ENCODE measurements at places on chromosomes 7 and 10.
A peak's percentile ranks its signal among the peaks of the same experiment; 100 is the strongest.

DNA sequence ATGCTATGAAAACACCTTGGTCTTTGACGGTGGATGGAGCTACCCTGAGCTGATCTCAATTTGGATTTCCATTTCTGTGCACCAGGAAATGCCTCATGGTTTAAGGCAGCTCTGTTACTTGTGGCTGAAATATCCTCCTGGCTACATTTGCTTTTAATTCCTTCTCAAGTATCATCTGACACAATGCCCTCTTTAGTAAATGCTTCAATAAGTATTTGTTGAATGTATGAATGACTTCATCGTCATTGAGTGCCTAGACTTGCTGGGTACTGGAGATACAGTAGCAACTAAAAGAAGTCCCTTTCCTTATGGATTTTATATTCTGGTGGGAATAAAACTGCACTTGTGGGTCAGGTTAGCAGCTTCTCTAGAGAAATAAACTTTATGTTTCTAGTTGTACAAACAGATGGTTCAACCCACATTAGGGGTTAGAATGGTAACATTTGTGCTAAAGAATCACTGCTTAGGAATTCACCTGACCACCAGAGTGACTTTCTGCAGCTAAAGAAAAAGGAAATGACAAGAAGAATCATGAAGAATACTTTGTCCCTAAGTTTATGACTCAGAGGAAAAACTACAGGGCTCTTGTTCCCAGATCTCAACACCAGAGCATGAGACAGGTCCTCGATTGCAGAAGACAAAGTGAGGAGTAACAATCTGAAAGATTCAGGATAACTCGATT is 21.8 kb upstream of the SMNDC1 start:
- DNase-seq: no peak

DNA sequence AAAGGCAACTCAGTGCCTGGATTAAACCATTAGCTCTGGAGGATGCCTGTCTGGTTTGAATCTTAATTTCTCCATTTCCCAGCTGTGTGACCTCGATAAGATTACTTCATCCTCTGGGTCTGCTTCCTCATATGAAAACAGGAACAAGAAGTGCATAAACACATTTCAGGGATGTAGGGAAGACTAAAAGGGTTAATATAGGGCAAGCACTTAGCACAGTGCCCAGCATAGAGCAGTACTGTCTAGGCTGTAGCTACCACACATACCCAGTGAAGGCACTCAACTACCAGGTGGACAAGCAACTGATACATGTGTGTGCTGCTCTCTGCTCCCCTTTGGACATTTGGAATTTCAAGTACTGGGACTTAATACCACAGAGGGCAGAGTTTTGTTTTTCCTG is 85.4 kb downstream of the KCNMA1 start:
- no peak for DNase-seq

- DNase-seq: no peak
These were observed 155.0 kb downstream of the SKAP2 start for GRCh38 chr7:26709210-26709990.

- DNase-seq: no peak
These were observed 88.9 kb downstream of the CNNM2 start for GRCh38 chr10:103007017-103007416.

- DNase-seq: no peak
These were observed 295.9 kb upstream of the PHF14 start for GRCh38 chr7:10677668-10678232.

- DNase-seq: no peak
These were observed 167.0 kb downstream of the SGMS1 start for GRCh38 chr10:50456719-50457118.

- no peak for DNase-seq
These were observed 3.8 kb upstream of the DUSP5 start for GRCh38 chr10:110493832-110494426.

GRCh38 chr7:130921391-130922180 is 187.6 kb upstream of the KLF14 start:
- no peak for DNase-seq

DNA sequence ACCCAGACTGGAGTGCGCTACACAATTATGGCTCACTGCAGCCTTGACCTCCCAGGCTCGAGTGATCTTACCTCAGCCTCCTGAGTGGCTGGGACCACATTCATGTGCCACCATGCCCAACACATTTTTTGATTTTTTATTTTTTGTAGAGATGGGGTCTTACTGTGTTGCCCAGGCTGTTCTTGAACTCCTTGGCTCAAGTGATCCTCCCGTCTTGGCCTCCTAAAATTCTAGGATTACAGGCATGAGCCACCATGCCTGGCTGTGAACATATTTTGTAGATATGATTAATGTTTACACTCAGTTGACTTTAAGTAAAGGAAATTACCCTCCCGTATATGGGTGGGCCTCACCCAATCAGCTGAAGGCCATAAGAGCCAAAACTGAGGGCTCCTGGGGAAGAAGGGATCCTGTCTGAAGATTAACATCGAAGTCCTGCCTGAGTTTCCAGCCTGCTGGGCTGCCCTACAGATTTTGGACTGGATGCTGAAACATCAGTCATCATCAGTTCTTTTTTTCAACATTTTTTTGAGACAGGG is 127.1 kb downstream of the ACTR3B start:
- DNase-seq: no peak

GRCh38 chr10:114764656-114765055 is 56.9 kb upstream of the FHIP2A start:
- DNase-seq: no peak

DNA sequence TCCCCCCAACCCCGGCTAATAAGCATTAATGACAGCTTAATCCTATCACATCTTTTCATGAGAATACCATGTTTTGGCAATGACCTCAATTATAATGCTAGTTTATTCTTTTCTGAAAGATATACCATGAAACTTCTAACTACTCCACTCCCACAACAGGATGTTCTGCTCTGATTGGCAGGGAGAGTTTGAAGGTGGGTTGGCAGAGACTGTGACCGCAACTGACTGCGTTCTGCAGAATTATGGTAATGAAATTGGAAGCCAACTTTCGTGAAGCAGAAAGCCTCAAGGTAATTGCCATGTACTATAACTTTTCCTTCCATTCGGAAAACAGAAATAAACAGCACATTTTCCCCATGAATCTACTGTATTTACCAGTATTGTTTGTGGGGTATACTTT is 288.2 kb upstream of the SEMA3D start:
- no peak for DNase-seq

DNA sequence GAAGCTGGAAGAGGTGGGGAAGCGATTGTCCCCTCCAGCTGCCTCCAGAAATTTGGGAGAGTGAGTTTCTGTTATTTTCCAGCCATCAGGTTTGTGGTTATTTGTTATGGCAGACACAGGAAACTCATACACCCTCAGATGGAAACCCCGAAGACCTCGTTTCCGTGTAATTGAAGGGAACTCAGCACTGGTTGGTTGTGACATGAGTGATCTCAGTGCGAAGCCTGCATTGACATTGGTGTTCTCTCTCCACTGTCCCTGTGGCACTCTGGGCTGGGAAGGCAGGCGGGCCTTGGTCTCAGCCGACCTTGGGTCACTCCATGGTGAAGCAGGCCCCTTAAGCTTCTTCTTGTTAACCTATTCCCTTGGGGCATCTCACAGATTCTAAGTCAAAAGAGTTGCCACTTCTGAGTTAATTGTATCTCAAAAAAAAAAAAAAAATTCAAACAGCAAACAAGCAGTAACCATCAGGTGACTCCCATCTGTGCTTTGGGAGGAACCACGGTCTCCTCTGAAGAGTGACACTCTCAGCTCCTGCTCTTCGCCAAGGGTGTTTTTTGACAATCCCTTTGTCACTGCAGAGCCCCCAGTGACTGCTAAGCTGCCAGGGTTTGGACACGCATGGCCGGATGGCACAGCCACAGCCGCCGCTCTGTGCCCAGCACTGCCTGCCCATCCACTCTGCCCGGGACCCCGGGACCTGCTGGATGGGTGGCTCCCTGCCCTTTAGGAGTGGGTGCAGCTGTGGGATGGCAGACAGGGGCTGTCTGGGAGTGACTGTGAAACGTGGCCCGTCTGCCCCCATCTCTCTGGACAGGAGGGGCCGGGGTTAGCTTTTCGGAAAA is 233.6 kb downstream of the PRPF18 start:
- DNase-seq: no peak

DNA sequence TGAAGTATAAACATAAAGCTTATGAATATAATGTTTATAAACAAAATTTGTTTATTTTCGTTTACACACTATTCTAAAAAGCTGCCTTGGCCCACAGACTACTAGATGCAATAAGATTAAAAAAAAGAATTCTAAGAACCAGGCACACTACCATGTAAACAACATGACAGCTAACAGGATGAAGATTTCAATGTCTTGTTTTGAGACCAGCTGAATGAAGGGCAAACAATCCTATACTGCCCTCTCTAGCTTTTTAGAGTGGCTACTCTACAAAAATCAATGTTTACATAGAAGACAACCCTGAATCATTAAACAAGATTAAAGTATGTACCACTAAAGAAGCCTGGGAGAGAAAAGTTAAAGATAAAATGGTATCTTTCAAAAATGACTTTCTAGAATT is 38.6 kb downstream of the SLC25A40 start:
- no peak for DNase-seq

GRCh38 chr7:128425850-128426249 is 16.1 kb upstream of the IMPDH1 start:
- DNase-seq: peak; percentile 10

GRCh38 chr10:44390585-44391072 is 5.7 kb upstream of the CXCL12 start:
- no peak for DNase-seq

DNA sequence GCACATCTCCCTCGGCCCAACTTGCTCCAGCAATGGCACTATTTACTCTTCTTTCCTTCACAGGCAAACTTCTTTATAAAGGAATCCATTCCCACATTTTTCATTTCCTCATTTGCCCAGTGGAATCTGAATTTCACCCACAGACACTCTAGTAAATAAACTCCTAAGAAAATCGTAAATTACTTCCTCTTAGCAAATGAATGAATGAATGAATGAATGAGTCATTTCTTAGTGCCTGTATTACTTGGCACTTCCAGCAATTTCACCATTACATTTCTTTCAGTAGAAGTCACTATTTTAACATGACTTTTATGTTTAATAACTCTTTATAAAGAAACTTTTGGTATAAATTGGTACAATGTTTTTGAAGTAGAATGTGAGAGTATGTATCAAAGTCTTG is 55.7 kb downstream of the DDC start:
- no peak for DNase-seq

GRCh38 chr7:56007891-56008290 is 43.4 kb downstream of the PSPH start:
- no peak for DNase-seq

DNA sequence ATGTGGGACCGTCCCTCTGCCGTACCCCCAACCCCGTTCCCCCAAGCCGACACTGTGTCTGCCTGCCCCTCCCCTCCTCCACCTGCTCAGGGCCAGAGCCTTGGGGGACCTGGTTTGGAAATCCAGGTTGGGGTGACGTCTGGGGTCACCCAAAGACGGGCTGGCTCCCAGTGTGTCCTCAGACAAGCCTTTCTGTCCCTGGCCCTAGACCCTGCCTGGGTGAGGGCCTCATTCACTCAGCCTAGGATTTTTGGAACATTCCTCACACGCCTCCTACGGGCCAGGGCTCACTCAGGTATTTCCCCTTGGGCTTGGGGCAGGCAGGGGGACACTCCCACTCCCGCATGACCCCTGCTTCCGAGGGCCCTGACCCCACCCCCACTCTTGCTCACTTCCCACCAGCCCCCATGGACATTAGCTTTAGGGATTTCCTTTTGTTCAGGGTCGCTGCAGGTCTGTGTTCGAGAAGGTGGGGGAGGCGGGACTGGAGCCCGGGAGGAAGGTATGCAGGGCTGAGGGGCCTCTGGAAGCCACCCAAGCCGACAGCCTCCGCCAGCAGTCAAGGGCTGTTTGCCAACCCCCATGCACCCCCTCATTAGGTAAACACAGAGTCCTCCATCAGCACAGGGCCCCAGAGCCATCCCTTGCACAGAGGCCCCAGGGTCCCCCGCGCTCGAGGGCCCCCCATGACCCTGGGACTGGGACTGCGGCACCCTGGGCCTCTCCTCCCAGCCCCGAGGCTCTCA is 35.1 kb downstream of the PDGFA start:
- DNase-seq: no peak

DNA sequence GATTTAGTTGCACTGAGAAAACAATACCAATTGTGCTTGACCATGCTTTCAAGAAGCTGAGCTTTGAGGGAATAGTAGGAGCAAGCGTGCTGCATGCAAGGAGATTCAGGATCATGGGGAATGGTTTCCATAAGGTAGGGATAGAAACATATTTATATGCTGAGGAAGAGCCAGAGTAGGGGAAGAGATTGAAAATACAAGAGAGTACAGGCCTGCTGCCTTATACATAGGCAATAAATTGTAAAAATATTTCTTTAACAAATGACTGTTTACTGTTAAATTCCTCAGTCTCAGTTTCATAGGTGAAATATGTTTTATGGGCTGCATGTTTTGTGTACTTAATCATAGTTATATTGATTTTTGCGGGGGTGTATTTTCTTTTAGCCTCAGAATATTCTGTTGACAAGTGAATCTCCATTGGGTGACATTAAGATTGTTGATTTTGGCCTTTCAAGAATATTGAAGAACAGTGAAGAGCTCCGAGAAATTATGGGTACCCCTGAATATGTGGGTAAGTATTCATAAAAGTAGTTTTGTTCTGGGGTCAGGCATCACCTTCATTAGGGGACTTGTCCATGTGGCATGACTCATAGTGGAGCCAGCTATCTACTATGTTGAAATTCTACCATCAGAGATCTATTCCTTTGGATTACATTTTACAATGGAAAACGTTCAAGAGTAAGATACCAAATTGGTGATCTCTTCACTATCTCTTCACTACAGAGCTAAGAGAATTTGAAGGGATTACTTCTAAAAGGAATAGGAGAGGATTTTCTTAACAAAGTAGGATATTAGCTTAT is 36.5 kb downstream of the STK17A start:
- DNase-seq: no peak

- no peak for DNase-seq
These were observed 89.3 kb downstream of the VOPP1 start for GRCh38 chr7:55483046-55483445.

DNA sequence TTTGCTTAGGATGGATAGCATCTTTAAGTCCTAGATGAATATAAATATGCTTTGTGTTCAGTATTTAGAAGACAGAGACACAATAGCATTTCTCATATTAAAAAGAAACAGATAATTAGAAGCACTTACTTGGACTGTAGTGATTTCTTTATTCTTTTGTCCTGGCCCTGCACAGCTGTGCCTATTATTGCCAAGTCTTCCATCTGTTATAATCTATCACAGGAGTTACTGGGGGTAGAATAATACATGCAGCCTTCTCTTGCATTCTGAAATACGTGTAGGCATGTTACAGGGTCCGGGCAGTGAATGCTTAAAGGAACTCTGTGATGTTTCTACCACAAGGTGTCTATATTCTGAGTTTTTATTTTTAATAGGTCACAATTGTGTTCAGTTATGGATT is 461.5 kb upstream of the COBL start:
- DNase-seq: no peak

- no peak for DNase-seq
These were observed 71.4 kb upstream of the NFKB2 start for GRCh38 chr10:102324061-102324460.

DNA sequence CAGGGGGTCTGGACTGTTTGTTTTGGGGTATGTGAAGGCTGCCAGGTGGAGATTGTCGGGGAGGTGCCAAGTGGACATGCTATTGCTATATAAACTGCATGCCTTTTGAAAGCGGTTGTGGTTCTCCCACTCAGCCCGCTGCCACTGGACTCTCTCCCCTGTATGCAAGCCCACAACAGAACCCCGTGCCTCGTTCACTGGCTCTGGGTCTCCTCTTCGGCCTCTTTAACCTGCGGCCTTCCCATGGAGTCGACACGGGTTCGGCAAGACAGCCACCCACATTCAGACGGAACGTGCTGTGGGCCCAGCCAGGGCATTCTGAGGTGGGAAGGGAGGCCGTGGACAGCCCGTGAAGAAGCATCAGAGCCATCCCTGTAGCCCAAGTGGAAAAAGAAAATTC is 50.3 kb downstream of the SVIL start:
- no peak for DNase-seq
